ENCODE measurements at places on chromosomes 12 and 14. TPM values are rescaled to one million over a fixed set of nuclear protein-coding genes. Genes with fewer than 3 reads are reported as not detected.

DNA sequence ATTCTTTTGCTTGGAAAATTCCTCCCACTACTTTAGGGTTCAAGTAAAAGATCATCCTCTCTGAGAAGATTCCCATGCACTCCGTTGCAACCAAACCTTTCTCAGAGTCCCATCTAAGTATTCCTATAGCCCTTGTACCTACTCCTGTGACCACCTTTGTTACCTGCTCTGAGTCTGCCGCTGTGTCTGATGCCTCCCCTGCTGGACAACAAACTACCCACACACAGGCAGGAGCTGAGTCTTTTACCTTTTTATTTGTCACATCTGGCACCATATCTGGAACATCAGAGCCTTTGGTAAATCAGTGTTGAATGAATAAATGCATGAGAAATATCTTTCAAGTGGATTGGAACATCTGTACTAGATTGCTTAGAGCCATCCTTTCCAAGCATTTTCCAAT is 82.1 kb upstream of the FLRT2 start:
- no peak for DNase-seq

The MYL2 gene
- total RNA-seq = not detected

DNA sequence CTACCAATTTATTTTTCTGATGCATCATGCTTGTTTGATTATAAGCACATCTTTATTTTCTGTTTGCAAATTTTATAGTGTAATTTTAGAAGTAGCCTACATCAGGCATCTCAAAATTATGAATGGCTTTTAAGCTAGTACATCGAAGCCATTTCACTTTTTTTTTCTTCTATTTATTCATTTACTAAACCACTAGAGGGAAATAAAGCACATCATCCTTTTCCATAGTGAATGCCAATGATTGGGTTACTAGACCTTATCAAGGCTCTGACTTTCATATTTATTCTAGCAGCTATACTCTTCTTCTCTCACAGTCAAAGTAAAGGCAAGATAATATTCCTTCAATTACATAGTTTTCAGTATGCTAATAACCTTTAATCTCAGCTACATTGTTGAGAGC is 736.4 kb upstream of the LRFN5 start:
- DNase-seq = no peak

DNA sequence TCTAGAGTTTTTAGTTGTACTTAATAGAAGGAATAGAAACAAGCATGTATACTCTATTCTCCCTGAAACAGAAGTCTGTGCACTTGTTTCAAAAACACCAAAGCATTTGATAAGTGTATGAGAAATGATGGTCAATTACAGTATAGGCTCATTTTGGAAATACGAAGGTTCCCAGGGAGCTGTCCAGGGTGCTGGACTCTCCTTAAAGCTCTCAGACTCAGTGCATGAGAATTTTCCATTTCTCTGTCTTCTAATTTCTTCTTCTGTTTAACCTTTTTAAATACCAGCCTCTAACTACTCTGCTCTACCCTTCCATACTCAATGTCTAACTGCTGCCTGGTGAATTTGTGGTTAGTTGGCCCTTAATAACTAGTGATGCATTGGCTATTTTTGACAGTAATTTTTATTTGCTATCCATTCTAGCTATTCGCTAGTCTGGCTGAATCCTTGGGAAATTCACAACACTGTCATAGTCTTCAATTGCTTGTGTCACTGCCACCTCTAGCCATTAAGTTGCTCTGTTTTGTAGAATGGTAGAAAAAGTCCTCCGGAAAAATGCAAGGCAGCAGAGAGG is 229.2 kb downstream of the NRXN3 start:
- no peak for DNase-seq

GRCh38 chr12:51082561-51083125 is 753 bp downstream of the CSRNP2 start:
- DNase-seq = peak; percentile 12

GRCh38 chr14:105850853-105851581 is 324.6 kb downstream of the TMEM121 start:
- no peak for DNase-seq

GRCh38 chr14:32494609-32495434 is 165.7 kb downstream of the AKAP6 start:
- DNase-seq = no peak

DNA sequence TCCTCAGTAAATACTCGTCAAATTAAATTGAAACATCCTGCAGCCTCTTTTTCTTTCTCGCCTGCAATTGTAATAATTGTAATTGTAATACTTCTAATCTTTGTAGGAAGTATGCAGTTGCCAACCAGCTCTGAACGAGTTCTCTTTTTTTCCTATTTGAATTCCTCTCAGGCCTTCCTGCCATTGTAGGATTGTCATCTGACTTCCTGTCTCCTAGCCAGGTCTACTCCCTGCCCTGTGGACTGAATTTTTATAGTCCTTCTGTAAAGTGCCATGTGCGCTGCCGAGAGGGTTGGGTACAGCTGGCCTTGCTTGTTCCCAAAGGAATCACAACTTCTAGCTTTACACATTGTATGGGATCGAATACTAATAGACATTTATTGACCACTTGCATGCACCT is 183.3 kb downstream of the SSPN start:
- no peak for DNase-seq

The BEGAIN gene
- total RNA-seq = 6.6 TPM

The IPO8 gene
- 45.7 TPM for total RNA-seq

- DNase-seq = no peak
Measured at GRCh38 chr12:81992461-81992860, 233.3 kb upstream of the PPFIA2 start.

DNA sequence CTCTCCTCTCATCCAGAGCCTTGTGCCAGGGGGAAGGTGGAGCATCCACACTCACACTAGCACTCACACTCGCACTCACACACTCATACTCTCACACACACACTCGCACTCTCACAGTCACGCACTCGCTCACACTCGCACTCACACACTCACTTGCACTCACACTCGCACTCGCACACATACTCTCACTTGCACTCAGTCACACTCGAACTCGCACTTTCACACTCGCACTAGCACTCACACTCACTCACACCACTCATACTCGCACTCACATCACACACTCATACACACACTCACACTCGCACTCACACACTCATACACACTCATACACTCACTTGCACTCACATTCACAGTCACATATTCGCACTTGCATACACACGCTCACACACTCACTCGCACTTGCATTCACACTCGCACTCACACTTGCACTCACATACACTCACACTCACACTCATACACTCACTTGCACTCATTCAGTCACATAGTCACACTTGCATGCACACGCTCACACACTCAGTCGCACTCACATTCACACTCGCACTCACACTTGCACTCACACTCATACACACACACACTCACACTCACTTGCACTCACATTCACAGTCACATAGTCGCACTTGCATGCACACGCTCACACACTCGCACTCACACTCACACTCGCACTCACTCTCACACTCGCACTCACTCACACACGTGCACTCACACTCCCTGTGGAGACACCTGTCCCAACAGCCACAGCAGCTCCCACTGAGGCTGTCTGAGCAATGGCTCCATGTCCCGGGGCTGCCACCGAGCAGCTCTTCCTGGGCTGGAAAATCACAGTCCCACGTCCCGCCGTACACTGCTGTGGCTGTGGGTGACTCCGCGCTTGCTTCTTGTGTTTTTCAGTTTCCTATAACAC is 12.3 kb upstream of the RIMBP2 start:
- no peak for DNase-seq

The CACNB3 gene
- 4.4 TPM for total RNA-seq

- DNase-seq = no peak
Measured at GRCh38 chr14:77976591-77976990, 176.7 kb downstream of the ADCK1 start.

DNA sequence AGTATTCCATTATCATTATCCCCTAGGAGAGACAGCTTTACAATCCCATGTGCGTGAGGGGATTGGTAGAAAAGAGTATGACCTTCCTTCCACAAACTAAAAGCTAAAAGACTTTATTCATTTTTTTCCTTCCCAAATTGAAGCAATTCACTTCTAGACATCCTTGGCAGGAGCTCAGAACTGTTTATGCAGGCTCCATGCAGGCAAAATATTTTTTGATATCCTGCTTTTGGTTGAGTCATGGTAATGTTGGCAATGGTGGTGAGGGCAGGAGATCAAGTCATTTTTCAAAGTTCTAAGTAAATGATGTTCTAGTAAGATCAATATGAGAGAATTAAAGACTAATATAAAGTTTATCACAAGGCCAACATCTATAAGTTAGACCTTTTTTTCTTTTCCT is 1.3 kb upstream of the PLEKHG7 start:
- no peak for DNase-seq

The PRICKLE1 gene
- 0.18 TPM for total RNA-seq

The CMA1 gene
- 0.50 TPM for total RNA-seq

The EPYC gene
- total RNA-seq = not detected

DNA sequence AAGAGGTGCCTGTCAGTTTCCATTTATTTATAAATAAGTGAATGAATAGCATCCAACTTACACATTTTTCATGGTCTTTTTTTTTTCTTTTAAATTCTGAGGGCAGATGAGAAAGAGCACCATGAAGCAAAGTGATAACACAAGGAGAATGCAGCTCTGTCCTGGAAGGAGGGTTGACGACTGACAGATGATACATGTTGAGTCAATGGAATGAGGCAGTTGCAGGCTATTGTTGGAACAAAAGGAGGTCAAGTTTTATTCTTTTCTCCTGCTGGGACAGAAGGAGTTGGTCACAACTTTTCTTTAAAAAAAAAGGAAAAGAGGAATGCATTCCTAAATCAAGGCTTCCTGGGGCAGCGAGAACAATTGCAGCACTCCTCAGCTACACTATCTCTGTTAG is 119.9 kb upstream of the PLEKHG7 start:
- no peak for DNase-seq

The TESPA1 gene
- 95.9 TPM for total RNA-seq

GRCh38 chr12:19959353-19959752 is 409.0 kb upstream of the PDE3A start:
- no peak for DNase-seq

- no peak for DNase-seq
Measured at GRCh38 chr12:25152055-25152454, 42.9 kb downstream of the DNAI7 start.

DNA sequence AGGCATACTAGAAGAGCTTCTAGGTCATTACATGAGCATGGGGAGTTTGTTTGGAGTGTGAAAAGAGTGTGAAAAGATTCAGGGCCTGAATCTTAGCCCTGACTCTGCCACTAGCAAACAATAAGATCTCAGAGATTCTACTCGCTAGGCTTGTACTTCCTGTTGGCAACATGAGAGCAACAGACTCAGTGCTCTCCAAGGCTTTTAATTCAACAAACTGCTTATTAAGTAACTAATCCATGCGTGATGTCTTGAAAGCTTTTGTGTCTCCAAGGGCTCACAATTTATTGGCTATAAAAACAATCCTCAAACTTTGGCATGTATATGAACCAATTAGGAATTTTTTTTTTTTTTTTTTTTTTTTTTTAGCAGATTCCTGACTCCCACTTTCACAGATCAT is 105.1 kb downstream of the STXBP6 start:
- no peak for DNase-seq

The SLC6A12 gene
- total RNA-seq = not detected

DNA sequence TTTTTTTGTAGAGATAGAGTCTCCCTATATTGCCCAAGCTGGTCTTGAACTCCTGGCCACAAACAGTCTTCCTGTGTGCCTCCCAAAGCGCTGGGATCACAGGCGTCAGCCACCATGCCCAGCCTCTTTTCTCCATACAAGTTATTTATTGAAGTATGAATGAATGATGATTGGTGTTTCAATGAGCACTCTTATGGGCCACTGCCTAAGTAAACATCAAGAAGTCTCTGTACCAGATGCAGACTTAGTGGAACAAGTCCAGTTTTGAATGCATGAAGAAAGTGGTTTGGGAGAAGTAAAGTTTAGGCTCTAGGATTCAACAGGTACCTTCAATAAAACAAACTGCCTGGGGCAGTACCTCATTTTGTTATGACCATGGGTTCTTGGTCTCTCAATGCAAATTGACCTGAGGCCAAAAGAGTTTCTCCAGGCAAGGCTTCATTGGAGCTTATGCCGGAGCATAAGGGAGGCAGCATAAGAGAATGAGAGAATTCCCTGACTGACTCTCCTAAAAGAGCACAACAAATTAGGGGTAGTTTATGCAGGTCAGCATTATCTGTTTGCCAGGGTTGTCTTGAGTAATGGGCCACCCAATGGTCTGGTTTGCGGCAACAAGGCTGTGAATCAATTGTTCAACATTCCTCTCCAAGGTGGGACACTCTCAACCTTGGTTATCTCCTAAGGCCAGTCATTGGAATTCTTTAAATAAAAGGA is 1.1 kb upstream of the GMFB start:
- no peak for DNase-seq

The TSPAN8 gene
- total RNA-seq = not detected

DNA sequence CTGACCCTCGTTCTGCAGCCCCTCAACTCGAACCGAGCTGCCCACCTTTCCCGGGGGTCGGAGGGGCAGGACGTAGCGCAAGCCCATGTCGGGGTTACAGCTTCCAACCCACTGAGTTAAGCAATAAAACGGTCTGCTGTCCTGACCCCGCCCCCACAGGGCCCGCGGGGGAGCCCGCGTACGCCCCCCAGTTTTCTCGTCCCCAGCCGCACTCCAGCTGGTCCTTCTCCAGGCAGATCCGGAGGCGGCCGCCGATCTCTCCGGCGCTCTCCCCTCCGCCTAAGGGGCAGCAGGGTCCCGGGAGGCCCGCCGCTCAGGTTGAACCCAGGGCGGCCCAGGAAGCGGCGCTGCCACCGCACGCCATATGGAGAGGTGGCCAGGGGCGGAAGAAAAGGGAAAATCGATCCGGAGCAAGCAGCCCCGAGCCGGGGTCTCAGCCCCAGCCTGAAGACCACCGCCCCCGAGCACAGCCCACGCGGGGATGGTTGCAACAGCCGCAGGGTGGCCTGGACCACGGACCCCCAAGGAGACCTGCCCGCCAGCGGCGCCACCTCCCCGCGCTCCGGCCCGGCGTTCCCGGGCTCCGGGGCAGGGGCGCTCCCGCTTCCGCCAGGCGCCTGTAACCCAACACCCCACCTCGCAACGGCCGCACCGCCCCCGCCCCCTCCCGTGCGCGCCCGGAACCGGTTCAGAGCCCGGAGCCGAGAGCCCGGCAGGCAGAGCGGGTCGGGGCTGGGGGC is 760 bp downstream of the ACTN1 start:
- DNase-seq = peak; percentile 81

The SALL2 gene
- total RNA-seq = 4.4 TPM

- DNase-seq = no peak
Measured at GRCh38 chr12:52892974-52893373, 11.9 kb downstream of the KRT8 start.

DNA sequence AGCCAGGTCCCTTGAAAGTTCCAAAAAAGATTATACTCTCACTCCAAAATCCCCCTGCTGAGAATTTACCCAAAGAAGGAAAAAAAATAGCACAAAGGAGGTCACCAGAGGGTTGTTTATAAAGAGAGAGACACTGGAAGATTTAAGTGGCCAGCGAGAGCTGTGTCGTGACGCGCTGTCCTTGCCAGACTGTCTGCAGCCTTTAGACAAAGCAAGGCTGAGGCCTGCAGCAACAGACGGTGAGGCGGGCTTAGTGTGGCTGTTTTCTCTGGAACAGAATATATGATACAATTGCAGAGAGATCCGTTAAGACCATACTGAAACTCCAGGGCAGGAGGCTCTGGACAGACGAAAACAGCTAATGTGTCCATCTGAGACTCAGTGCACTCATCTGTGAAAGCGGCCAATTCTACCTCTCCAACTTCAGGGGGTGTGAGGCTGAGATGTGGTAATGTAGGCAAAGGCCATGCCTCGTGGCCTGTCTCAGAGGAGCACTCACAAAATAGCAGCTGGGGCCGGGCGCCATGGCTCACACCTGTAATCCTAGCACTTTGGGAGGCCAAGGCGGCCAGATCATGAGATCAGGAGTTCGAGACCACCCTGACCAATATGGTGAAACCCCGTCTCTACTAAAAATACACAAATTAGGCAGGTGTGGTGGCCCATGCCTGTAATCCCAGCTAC is 36.2 kb downstream of the ANAPC7 start:
- DNase-seq = no peak

GRCh38 chr12:56684745-56685359 is 3.2 kb downstream of the PTGES3 start:
- no peak for DNase-seq
